AG09319 (cell line): ENCODE measurements at places on chromosomes 12 and 14.

DNA sequence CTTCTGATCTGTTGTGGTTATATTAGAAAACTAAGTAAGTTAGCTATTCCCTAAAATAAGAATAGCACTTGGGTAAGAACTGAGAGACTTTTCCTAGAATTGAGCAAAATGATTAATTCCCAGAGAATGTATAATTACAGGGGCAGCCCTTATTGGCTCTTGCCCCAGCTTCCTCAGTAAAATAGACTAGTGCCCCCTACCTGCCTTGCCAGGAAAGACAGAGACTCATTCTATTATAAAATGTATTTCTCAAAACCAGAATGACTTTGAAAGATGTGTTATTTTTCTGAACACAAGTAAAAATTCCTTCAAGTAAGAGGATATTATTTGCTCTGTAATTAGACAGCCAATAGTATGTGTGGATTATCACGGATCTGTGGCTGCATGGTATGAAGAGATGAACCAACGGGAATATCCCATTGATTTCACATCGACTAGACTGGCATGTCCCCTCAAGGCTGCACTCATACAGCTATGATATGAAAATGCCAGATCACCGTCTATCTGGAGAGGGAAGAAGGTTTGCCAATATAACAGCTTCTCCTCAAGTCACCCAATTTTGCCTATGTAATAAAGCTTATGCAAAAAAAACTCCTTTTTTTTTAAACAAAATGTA lies 7.4 kb upstream of the GLRX5 start:
- peak; percentile 65 for DNase-seq

GRCh38 chr14:72613231-72613974 lies 280.5 kb downstream of the DPF3 start:
- no peak for DNase-seq

GRCh38 chr12:25950329-25951115 lies 8.0 kb upstream of the RASSF8 start:
- no peak for DNase-seq

- DNase-seq, result no peak
Measured at GRCh38 chr12:44375694-44376093, 500.4 kb downstream of the NELL2 start.

DNA sequence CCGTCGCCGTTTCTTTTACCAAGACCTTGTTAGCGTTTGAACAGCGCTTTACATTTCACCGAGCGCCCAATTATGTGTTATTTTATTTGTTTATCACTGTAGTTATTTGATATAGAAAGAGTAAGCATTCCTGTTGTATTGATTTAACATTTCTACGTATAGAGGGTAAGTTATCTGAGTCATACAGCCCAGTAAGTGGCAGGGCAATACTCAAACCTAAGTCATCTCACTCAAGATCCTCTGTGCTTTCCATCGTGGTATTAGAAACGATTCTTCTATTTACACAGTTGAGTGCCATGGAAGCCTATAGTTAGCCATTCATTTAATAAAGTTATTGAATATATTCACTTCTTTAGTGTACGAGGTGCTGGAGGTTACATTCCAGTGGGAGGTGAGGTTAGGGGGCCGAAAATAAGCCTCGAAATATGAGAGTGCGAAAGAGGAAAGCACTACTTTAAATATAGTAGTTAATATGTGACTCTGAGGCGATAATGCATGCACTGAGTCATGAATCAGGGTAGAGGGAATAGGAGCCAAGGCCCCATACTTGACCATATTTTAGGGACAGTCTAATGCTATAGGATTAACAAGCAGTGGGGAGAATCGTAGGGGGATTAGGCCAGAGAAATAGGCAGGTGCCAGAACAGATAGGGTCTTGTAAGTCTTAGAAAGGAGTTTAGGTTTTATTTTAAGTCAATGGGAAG lies 629 bp downstream of the RAD51AP1 start:
- no peak for DNase-seq

DNA sequence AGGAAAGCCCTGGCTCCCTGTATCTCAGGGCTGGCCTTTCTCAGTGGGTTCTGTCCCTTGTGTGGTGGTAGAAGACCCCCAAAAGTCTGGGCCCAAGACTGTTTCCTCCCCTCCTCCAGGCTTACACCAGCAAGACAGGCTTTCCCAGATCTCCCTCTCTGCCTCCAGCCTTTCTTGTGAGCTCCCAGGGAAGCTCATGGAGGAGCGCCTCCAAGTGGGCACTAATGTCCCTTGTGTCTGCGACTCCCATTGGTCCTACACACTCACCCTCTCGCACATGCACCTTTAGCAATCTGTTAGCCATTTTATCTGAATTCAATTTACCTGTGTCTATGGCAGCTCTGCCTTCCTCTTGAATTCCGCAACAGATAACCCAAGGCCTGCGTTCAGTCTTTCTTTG lies 251.1 kb upstream of the CAND1 start:
- DNase-seq, result no peak

DNA sequence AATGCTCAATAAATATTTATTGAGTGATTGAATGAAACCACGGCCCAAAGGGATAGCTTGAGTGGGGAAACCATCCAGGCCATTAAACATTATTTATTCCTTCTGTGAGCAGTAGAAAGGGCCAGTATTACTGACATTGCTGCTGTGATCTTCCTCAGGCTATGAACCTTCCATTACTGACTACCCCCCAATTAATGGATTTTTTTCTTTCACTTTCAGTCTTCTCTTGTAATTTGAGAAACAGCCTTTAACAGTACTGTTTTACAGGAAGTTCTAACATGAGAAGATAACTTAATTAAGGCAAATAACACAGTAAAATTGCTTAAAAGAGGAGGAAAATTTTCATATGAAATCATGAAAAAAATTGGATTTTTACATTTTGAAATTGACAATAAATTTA lies 629.5 kb downstream of the TRHDE start:
- DNase-seq, result no peak

DNA sequence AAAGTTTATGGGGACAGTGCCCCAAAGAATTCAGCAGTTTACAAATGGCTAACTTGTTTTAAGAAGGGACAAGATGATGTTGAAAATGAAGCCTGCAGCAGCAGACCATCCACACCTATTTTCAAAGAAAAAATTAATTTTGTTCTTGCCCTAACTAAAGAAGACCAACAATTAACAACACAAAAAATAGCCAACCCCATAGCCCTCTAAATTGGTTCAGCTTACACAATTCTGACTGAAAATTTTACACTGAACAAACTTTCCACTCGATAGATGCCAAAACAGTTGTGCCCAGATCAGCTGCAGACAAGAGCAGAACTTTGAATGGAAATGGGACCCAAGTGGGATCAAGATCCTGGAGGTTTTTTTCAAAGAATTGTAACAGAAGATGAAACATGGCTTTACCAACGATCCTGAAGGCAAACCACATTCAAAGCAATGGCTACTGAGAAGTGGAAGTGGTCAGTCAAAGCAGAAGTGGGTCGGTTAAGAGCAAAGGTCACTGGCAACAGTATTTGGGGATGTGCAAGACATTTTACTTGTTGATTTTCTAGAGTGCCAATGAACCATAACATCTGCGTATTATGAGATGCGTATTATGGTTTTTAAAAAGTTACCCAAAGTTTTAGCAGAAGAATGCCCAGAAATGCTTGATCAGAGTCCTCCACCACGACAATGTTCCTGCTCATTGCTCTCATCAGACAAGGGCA lies 30.0 kb downstream of the SLC39A9 start:
- DNase-seq, result no peak

GRCh38 chr12:106118-106591 lies 39.6 kb downstream of the IQSEC3 start:
- DNase-seq, result no peak

- DNase-seq, result no peak
Measured at GRCh38 chr12:24947541-24948419, 1.1 kb downstream of the BCAT1 start.

DNA sequence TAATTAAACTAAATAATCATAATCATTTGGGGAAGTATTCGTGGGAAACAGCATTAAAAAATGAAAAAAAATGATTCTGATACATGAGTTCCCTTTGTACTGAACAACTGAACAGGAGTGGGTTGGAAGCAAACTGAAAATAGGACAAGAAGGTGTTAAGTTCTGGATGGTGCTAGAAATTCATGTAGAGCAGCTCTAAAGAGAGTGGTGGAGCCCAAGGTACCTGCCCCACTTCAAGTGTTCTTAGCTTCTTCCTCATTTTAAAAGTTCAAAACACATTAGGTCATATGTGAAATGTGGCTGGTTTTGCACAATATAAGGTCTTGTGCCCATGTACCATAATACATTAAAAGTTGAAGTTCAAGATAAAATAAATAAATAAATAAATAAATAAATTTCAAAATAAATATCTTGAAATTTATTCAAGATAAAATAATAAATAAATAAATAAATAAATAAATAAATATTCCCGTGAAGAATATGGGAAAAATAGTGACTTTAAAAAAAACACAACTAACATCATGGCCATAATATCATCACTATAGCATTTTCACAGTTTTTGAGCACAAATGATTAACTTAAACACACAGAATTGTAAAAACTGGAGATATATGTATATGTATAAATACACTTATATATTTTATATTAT lies 191.5 kb upstream of the PRKD1 start:
- no peak for DNase-seq

DNA sequence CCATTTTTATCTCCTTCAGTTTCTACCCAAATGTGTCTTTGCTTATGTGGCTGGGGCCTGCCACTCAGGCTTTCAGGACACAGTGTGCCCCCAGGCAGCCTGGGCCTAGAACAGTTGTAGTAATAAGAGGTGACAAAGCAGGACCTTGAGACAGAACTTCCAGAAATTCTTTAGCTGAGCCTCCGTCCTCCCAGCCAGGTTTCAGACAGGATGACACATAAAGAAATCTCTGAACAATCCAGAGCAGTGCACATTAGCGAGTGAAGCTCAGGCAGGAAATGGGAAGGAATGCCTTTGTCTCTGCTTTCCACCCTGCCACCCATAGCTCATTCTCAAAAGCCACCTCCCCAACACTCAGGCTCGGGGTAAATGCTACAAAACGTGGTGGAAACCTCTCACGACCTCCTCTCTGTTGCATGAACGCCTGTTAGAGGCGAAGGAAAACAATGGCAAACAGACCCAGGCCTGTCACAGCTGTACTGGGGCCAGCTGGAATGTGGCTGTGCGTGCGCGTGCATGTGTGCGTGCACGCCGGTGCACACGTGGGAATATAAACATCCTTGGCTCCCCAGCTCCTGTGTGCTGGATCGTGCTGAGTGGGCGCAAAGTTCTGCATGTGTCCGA lies 286.7 kb downstream of the ZFP36L1 start:
- no peak for DNase-seq

DNA sequence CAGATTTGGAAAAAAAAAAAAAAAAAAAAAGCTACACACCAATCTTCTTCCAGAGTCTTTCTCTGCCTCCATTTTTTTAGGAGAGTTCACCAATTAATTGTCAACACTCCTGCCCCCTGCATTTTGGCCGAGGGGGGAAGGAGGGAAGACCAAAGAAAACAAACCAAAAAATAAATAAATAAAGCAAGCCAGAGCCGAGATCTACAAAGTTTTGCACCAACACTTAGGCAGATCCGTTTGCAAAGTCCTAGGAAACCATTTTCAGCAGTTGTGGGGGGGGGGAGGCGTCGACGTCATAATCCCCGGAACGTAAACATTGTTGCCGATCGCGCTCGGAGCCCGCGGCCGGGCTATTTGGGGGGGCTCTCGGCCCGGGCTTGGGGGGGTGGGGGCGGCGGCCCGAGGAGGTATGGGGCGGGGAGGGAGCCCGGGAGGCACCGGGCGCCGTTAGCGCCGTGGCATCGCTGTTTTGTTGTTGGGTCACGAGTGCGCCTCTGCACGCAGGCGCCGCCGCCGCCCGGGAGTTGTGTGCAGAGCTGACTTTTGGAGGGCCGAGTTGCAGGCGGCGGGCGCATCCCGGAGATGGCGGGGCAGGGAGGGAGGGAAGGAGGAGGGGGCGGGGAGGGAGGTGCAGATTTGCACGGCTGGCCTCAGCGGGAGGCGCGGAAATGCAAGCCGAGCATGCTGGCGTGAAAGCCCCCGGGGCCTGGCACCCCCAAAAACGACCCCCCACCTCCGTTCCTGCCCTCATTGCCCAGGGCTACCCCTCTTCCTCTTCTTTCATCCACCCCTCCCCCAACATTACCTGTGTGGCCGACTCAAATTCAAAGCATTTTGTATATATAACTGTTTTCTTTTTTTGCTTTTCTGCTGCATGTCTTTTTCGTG lies 598 bp downstream of the KDM2B start:
- DNase-seq, result no peak

DNA sequence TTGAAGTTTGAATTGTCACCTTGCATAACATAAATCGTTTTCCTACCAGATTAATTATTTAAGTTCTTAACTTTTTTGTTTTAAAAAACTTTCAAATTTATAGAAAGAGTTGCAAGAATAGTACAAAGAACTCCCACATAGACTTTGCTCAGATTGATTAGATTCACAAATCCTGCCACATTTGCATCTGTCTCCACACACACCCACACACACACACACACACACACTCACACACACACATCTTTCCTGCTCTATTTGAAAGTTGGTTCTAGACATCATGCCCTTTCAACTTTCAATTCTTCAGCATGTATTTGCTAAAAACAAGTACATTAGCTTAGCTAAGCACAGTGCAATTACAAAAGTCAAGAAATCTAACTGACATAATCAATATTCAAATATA lies 184.0 kb downstream of the ITPR2 start:
- no peak for DNase-seq

- no peak for DNase-seq
Measured at GRCh38 chr14:50047274-50047676, 69.1 kb downstream of the VCPKMT start.

- DNase-seq, result no peak
Measured at GRCh38 chr12:26810330-26810729, 22.7 kb downstream of the ITPR2 start.

DNA sequence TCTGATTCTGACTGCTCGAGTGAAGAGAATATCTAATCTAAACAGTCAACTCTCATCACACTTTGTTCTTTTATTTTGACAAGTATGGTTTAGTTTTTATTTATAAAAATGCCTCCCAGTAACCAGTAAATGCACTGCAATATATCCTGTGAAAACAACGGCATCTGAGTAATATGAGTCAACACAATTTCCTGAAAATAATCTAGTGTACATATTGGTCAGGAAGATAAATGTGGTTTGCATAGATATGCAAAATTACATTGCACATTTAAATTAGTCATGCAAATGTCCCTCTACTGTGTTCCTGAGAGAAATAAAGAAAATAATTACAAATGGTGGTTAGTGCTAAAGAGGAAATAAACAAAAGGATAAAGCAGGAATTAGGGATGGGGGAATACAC lies 1190.7 kb upstream of the SEL1L start:
- no peak for DNase-seq

GRCh38 chr12:27821259-27821973 lies 41.4 kb upstream of the MANSC4 start:
- peak; percentile 29 for DNase-seq

DNA sequence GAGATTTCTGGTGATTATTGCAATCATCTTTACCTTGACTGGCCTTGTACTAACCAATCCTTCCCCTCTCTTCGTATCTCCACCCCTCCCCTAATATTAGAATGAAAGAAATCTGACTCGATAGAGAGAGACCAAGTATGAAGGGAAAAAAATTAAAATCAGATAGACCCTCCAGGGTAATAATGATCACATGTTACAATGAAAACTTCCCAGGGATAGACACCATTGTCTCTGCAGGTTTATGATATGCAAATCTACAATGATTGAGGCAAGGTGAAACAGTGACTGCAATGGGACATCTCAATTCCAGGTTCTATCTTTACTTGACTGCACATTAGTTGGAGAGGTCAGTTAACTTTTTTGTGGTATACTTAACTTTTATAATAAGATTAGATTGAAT lies 1.5 kb upstream of the NFKBIA start:
- DNase-seq, result no peak
